ENCODE measurements at places on chromosomes 7 and 10.

DNA sequence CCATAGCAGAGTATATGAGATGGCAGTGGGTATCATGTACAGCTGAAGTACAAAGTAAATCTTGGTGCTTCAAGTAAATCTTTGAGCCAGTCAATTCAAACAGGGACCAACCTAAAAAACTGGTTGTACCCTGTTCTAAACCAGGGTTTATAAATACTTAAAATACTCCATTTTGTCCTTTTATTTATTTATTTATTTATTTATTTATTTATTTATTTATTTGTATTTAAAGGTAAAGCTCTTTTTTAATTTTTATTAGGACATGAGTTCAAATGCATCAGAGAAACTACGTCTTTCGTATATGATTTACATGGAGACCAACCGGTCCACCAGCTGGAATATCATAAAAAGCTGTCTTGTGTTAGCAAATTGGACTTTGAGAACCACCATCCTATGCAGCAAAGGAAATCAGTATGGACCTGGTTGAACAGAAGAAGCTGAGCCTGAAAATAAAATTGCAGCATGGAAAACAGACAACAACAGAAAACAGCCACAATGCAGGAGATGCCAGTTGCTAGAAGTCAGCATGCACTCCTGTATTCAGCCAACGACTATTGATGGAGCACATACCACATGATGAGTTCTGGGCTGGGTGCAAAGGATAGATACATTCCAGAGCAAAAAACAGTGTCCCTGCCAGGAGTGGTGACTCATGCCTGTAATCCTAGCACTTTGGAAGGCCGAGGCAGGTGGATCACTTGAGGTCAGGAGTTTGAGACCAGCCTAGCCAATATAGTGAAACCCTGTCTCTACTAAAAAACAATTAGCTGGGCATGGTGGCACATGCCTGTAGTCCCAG is 60.0 kb downstream of the PLXNA4 start:
- peaks cover 17% of the 10 kb centered on the region for H3K27me3 ChIP-seq
- no peak overlapping the region for H3K4me3 ChIP-seq
- DNase-seq: no peak
- H3K27ac ChIP-seq: no peak overlapping the region

GRCh38 chr7:16697507-16698199 is 51.7 kb downstream of the BZW2 start:
- H3K4me1 ChIP-seq: peaks cover 12% of the 10 kb centered on the region
- H3K36me3 ChIP-seq: peaks cover 76% of the 10 kb centered on the region
- no peaks in the 10 kb centered on the region for H3K27me3 ChIP-seq

DNA sequence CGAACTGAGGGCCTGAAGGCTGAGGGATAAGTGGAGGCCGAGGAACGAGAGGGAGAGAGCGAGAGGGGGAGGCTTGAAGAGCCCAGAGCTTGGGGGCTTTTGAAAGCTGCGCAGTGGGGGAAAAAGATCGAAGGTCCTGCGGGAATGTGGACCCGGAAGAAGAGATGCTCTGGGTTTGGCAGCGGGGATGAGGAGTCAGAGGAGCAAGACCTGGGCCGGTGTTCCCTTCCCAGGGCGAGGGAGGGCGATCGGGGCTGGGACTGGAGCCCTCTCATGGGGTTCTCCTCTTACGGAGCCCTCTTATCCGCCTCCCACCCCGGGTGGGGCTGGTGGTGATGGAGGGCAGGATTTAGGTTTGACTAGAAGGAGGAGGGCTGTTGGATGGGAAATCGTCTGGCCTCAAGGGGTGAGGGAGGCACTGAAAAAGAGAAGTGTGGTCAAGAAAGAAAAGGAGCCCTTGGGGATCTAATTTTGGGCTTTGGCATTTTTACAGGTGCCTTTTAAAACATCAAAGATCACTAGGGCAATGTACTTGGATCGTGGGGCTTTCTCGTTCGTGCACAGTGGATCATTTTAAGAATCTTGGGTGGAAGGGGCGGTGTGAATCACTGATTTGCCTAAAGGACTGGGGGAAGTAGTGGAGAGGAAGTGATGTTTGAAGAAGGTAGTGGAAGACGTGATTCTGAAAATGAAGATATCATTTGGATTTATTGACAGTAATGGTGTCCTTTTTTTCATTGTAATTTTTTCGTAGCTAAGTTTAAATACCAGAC is 637 bp downstream of the SAMD8 start:
- peak; percentile 55 for DNase-seq
- H3K27ac ChIP-seq: peak overlapping the region; percentile 99
- peaks cover 5% of the 10 kb centered on the region for H3K36me3 ChIP-seq
- H3K4me3 ChIP-seq: peak overlapping the region; percentile 97

GRCh38 chr7:41705109-41705901 is 2.4 kb upstream of the INHBA start:
- no peaks in the 10 kb centered on the region for H3K36me3 ChIP-seq
- H3K27me3 ChIP-seq: peaks cover 48% of the 10 kb centered on the region
- peak overlapping the region; percentile 83 for H3K4me3 ChIP-seq
- peaks cover 63% of the 10 kb centered on the region for H3K4me1 ChIP-seq

DNA sequence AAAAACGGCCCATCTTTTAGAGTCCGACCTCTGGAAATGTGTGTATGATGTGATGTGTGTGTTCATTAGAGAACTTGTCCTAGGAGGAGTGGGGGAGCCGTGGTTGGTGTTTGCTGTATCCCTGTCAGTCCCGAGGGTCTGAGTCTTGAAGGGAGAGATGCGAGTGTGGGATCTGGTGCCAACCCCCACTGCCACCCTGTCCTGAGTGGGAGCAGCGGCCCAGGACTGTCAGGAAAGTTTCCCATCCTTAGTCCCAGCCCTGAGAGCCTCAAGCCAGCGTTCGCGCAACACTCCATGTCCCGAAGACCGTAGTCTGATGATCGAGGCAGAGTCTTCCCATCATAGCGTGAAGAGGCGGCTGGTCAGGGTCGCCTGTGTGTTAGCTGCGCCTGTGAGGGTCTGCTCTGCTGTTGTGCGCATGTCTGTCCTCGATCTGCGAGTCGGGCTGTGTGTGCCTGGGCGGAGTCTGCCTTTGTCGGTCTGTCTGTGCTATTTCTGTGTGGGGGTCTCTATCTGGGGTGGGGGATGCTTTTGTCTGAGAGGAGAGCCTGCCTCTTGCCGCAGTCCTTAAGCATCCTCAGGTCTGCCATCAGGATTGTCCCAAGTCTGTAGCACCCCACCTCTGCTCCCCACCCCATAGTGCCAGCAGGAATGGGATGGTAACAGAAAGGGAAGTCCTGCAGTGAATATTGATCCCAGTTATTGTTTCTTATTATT is 514 bp upstream of the CHAT start:
- H3K4me3 ChIP-seq: peak overlapping the region; percentile 64
- H3K4me1 ChIP-seq: peaks cover 27% of the 10 kb centered on the region
- H3K27me3 ChIP-seq: peaks cover 100% of the 10 kb centered on the region
- DNase-seq: peak; percentile 16
- H3K36me3 ChIP-seq: no peaks in the 10 kb centered on the region
- no peak overlapping the region for H3K27ac ChIP-seq

DNA sequence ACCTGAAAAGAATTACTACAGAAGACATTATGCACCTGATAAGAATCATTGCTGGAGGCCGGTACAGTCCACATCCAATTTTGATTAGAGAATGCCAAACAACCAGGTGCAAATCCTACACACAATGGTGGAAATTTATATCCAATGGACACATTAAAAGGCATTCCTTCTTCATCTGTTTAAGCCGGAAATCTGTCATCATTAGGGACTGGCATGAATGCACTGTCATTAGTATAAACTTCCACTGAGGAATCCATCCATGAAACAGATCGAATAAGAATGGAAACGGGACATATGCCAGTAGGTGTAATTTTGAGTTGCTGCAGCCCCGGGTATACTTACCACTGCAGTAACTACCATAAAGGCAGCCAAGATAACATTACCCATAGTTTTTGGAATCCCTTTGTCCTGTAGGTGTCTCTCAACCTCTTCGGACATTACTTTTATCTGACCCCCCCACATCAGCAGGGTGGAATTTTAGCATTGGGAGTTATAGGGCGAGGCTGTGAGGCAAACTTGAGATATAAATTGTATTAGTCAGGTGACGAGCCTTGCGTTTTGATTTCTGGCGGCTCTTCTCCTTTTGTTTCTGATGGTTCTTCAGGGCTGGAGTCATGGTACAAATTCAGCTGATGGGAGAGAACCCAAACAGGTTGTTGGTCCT is 36.5 kb upstream of the AKR1C2 start:
- H3K36me3 ChIP-seq: no peaks in the 10 kb centered on the region
- H3K4me1 ChIP-seq: peaks cover 5% of the 10 kb centered on the region
- no peak for DNase-seq
- no peaks in the 10 kb centered on the region for H3K27me3 ChIP-seq

DNA sequence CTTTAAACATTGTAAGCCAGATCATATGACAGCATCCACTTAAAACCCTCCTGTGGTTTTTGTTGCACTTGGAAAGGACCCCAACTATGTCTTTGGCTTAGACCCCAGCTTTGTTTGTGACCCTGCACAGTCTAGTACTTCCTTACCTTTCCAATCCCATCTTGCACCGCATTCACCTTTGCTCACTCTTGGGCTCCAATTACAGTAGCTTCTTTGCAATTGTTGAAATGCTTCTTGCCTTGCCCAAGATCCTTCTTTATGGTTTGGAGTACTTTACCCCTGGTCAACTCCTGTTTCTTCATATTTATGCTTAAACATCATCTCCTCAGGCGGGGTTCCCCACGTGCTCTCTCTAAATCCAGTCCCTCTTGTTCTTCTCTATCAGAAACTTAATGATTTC is 162.6 kb downstream of the PTEN start:
- H3K27ac ChIP-seq: no peak overlapping the region
- peaks cover 14% of the 10 kb centered on the region for H3K4me1 ChIP-seq

DNA sequence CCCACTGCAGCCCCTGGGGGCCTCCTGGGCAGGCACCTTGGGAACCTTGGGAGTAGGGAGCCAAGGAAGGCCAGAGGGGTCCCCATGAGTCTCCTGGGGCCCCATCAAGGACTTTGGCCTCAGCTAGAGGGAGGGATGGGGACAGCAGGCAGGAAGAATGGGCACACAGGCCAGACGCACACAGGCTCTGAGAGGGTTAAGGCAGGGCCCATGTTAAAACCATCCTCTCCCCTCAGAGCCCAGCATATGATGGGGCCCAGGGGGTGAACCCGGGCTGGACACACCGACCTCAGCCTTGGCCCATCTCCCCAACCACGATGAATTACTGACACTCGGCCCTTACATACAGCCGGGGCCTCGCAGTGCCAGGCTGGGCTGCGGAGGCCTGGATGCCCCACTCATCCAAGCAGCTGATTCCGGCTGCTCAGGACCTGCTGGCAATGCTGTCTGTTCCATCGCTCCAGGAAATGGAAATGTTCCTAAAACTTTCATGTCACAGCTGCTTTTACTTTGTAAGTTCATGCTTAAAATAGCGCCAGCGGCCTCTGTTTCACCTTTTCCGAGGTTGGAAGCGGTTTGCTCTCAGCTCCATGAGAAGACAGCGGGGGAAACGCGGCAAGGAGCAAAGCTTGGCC is 17.3 kb upstream of the INPP5A start:
- H3K36me3 ChIP-seq: no peaks in the 10 kb centered on the region
- no peak overlapping the region for H3K4me3 ChIP-seq
- H3K27me3 ChIP-seq: peaks cover 35% of the 10 kb centered on the region
- no peak for DNase-seq

- no peak overlapping the region for H3K4me3 ChIP-seq
- DNase-seq: no peak
- no peaks in the 10 kb centered on the region for H3K36me3 ChIP-seq
- H3K27me3 ChIP-seq: peaks cover 12% of the 10 kb centered on the region
Observed at GRCh38 chr7:21980926-21981500, 35.3 kb upstream of the CDCA7L start.

DNA sequence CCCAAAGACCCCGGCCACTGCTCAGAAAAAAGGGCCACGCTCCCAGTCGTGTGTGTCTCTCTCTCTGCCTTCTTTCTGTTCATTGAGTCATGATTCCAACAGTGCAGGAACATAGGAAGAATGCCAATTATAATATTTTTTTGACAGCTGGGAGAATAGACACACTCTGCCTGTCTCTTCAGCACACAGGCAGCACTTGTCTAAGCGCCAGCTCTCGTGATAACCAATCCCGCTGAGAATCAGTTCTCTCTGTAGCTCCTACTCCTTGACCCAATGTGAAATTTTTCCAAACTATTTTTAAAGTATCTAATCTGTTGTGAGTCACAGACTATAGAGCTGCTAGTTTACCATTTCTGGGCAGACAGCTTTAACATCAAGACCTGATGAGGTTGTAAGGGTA is 145.7 kb upstream of the RHEB start:
- H3K4me3 ChIP-seq: no peak overlapping the region
- no peaks in the 10 kb centered on the region for H3K36me3 ChIP-seq
- H3K4me1 ChIP-seq: peaks cover 38% of the 10 kb centered on the region

DNA sequence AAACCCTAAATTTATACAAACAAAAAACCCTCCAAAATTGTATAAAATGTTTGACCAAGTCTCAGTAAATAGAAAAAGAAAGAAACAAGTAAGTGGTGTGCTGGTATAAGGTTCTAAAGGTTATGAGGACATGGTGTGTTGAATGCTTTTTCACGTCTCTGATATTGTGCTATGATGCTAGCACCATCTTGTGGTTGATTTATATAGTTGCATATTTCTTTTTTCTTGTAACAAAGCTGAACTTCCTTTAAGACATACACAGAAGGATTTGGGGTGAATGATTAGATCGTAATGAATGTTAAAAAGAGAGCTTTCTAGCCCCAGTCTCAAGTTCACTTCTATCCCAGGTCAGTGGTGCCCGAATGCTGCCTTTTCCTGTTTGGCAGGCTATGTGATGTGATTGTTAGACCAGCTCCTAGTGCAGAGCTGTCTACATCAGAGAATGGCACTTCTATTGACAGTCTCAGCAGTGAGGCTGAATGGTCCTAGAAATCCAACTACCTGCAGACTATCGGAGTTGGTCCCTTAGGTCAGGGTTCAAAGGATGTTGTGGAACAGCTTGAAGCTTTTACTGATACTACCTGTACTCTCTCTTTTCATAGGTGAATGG is 25.0 kb downstream of the VTI1A start:
- no peaks in the 10 kb centered on the region for H3K4me1 ChIP-seq
- H3K4me3 ChIP-seq: no peak overlapping the region
- no peaks in the 10 kb centered on the region for H3K27me3 ChIP-seq
- no peak for DNase-seq
- H3K36me3 ChIP-seq: peaks cover 12% of the 10 kb centered on the region

DNA sequence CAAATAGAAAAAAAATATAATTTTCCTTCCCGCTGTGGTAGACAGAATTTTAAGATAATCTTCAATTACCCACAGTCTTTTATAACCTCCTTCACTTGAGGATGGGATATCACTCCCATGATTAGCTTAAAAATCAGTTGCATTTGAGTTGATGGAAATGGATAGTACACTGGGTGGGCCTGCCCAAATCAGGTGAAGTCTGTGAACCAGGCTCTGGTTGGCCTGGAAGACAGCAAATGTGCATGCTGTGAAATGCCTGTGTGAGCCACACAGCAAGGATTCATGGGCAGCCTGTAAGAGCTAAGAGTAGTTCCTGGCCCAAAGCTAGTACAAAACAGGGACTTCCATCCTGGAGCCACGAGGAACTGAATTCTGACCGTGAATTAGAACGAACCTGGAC is 548.0 kb downstream of the CALN1 start:
- peaks cover 8% of the 10 kb centered on the region for H3K27me3 ChIP-seq
- no peaks in the 10 kb centered on the region for H3K36me3 ChIP-seq
- H3K4me1 ChIP-seq: peaks cover 10% of the 10 kb centered on the region
- H3K4me3 ChIP-seq: no peak overlapping the region

GRCh38 chr10:101214446-101215396 is 14.5 kb downstream of the LBX1 start:
- H3K36me3 ChIP-seq: no peaks in the 10 kb centered on the region
- peak overlapping the region; percentile 77 for H3K4me3 ChIP-seq
- H3K4me1 ChIP-seq: peaks cover 40% of the 10 kb centered on the region
- no peak overlapping the region for H3K27ac ChIP-seq

GRCh38 chr7:142436601-142437000 is 178.7 kb upstream of the PRSS58 start:
- no peaks in the 10 kb centered on the region for H3K36me3 ChIP-seq
- no peak for DNase-seq
- no peak overlapping the region for H3K4me3 ChIP-seq
- peaks cover 10% of the 10 kb centered on the region for H3K4me1 ChIP-seq

All from nephron progenitor cell (in vitro differentiated cells).